Endothelial cell of umbilical vein (primary cell): ENCODE measurements at places on chromosomes 3 and 15. TPM values are rescaled to one million over a fixed set of nuclear protein-coding genes. Genes with fewer than 3 reads are reported as not detected.

The USP4 gene
- total RNA-seq = 61.3 and 63.0 TPM in 2 replicates

The HRG gene
- not detected in 2 replicates for total RNA-seq

The VEPH1 gene
- total RNA-seq = 136 and 142 TPM in 2 replicates

The CTXN2 gene
- 0.14 TPM in 1 of 2 replicates, not detected in the other for total RNA-seq

The FILIP1L gene
- 29.2 and 29.9 TPM in 2 replicates for total RNA-seq

The IGF2BP2 gene
- 122 and 130 TPM in 2 replicates for total RNA-seq

The CYB561D2 gene
- 13.6 and 16.3 TPM in 2 replicates for total RNA-seq

The GPR149 gene
- not detected in 2 replicates for total RNA-seq

The ZNF660 gene
- 1.0 and 1.5 TPM in 2 replicates for total RNA-seq

The DCLK3 gene
- total RNA-seq = not detected in 2 replicates

The AP3B2 gene
- total RNA-seq = not detected in 2 replicates

The MTMR10 gene
- total RNA-seq = 65.5 and 88.5 TPM in 2 replicates

The C3orf49 gene
- not detected in 2 replicates for total RNA-seq

- H3K4me1 ChIP-seq = peaks cover 17% of the 10 kb centered on the region
- H3K4me3 ChIP-seq = no peak overlapping the region
- no peak overlapping the region for H3K27ac ChIP-seq
- DNase-seq = no peak
Measured at GRCh38 chr15:29788433-29789034, 33.7 kb downstream of the TJP1 start.

GRCh38 chr3:81378552-81379293 is 382.7 kb downstream of the GBE1 start:
- H3K4me1 ChIP-seq = no peaks in the 10 kb centered on the region
- H3K4me3 ChIP-seq = no peak overlapping the region
- H3K27me3 ChIP-seq = no peaks in the 10 kb centered on the region

DNA sequence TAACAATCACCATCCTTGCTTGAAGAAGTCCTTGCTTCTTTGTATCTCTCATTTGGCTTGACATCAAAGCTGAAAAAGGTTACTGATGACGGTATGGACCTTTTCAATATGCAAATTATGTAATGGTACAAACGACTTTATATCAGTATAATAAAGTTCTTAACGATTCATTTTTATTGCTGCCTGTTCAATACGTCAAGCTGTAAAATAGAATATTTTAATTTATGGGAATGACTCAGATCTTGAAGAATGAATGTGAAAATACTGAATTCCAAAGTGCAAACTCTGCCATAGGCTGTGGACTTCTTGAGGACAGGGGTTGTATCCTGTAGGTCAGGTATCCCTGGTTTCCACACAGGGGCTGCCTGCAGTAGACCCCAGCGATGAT is 156.2 kb downstream of the PLCL2 start:
- no peaks in the 10 kb centered on the region for H3K36me3 ChIP-seq
- DNase-seq = no peak
- H3K27ac ChIP-seq = no peak overlapping the region

GRCh38 chr3:191376516-191377141 is 46.3 kb upstream of the UTS2B start:
- H3K36me3 ChIP-seq = peaks cover 16% of the 10 kb centered on the region
- no peaks in the 10 kb centered on the region for H3K27me3 ChIP-seq
- H3K27ac ChIP-seq = peak overlapping the region; percentile 73
- DNase-seq = peak; percentile 92
- no peak overlapping the region for H3K4me3 ChIP-seq

DNA sequence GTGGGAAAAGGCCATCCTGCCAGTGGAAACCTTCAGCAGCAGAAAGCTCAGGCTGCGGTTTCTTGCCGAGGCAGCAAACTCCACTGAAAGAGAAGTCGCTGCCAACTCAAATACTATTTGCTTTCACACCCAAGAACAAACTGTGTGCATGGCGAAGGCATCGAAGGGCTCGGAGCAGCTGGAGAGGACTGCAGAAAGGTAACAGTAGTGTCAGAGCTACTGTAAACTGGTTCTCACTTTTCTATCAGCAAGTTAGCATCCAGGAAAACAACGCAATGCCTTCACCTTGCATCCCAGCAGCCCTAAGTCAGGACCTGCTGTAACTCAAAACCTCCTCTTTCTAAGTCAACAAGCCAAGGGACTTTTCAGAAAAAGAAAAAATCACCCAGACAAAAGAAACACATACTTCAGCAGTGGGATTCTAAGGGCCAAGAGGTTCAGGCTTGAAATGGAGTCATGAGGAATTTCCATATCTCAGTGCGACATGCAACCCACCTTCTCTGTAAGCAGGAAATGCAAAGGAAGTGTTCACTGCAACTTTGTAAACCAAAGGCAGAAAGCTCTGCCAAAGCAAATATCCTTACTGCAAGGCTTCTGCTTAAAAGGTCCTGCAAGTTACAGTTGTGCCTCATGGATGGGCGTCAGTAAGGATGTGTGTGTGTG is 193.5 kb downstream of the FOXP1 start:
- H3K4me1 ChIP-seq = peaks cover 41% of the 10 kb centered on the region
- no peaks in the 10 kb centered on the region for H3K36me3 ChIP-seq
- peak overlapping the region; percentile 29 for H3K4me3 ChIP-seq
- H3K27me3 ChIP-seq = no peaks in the 10 kb centered on the region

- H3K27ac ChIP-seq = no peak overlapping the region
- no peak for DNase-seq
- H3K4me3 ChIP-seq = no peak overlapping the region
- no peaks in the 10 kb centered on the region for H3K27me3 ChIP-seq
- no peaks in the 10 kb centered on the region for H3K4me1 ChIP-seq
Measured at GRCh38 chr3:67507584-67507983, 146.8 kb downstream of the SUCLG2 start.

DNA sequence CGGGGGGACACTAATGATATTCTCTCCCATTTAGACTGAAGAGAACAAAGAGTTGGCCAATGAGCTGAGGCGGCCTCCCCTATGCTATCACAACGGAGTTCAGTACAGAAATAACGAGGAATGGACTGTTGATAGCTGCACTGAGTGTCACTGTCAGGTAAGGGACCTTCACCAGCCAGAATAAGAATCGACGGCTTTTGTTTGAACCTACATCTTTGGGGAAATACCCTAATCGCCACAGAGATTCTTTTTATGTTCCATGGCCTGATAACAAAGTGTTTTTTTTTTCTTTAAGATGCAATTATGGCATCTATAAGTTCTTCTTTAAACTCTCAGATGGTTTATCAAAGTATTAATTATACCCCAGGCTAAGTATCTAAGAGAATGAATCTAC is 3.4 kb downstream of the THBS1 start:
- H3K27ac ChIP-seq = peak overlapping the region; percentile 70
- no peaks in the 10 kb centered on the region for H3K27me3 ChIP-seq
- H3K4me1 ChIP-seq = peaks cover 27% of the 10 kb centered on the region
- no peak for DNase-seq
- peak overlapping the region; percentile 97 for H3K4me3 ChIP-seq
- peaks cover 64% of the 10 kb centered on the region for H3K36me3 ChIP-seq

DNA sequence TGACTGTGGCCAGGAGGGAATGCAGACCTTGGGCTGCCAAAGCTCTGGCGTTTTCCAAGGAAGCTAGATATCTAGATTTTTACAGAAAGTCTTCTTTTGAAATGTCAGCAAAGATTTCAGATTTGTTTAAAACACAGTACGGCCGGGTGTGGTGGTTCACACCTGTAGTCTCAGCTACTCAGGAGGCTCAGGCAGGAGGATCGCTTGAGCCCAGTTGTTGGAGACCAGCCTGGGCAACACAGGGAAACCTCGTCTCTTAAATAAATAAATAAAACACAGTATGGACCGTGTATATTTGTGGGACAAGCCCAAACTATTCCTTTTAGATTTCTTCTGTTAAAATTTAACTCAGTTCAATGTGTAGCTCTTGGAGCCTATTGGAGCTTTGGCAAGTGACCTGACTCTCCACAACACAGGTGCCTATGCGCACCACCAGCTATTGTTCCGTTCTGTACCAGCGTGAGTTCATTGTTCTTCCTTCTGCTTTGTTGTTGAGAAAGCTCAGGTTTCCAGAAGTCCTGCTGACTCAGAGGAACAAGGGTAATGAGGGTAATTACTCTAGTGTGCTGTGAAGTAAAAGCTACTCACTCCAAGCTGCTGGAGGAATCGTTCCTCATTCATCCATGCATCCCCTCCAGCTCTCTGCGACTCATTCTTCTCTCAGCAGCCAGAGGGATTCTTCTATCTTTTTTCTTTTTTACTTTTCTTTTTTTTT is 73.1 kb upstream of the SLC6A6 start:
- H3K27ac ChIP-seq = no peak overlapping the region
- no peak overlapping the region for H3K4me3 ChIP-seq
- no peaks in the 10 kb centered on the region for H3K4me1 ChIP-seq
- H3K36me3 ChIP-seq = no peaks in the 10 kb centered on the region
- no peaks in the 10 kb centered on the region for H3K27me3 ChIP-seq

GRCh38 chr15:34154725-34155204 is 52.9 kb downstream of the PGBD4 start:
- no peak overlapping the region for H3K4me3 ChIP-seq
- no peak for DNase-seq
- no peaks in the 10 kb centered on the region for H3K4me1 ChIP-seq
- no peak overlapping the region for H3K27ac ChIP-seq
- H3K36me3 ChIP-seq = peaks cover 9% of the 10 kb centered on the region

- no peaks in the 10 kb centered on the region for H3K27me3 ChIP-seq
- no peak for DNase-seq
- no peaks in the 10 kb centered on the region for H3K36me3 ChIP-seq
Measured at GRCh38 chr3:15781637-15782402, 16.0 kb downstream of the ANKRD28 start.

- H3K27ac ChIP-seq = no peak overlapping the region
- peak; percentile 48 for DNase-seq
Measured at GRCh38 chr3:189001559-189001958, 170.2 kb upstream of the TPRG1 start.

DNA sequence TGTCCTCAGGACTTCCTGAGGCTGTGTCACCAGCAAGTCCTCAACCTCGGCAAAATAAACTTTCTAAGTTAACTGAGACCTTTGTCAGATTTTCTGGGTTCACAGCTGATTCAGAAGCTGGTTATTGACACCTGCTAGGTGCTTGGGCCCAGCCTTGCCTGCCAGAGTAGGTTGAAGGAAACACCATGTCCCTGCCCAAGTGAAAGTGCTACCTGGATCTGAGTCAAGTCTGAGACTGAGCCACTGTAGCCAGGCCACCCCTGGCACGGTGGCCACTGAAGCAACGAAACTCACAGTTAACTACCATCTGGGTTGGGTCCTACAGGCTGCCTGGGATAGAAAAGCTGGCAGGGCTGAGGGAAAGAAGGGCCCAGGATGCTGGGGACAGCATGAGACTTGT is 8.2 kb downstream of the HYAL2 start:
- peaks cover 13% of the 10 kb centered on the region for H3K36me3 ChIP-seq
- H3K27ac ChIP-seq = no peak overlapping the region
- no peak overlapping the region for H3K4me3 ChIP-seq
- peaks cover 31% of the 10 kb centered on the region for H3K4me1 ChIP-seq
- no peaks in the 10 kb centered on the region for H3K27me3 ChIP-seq

DNA sequence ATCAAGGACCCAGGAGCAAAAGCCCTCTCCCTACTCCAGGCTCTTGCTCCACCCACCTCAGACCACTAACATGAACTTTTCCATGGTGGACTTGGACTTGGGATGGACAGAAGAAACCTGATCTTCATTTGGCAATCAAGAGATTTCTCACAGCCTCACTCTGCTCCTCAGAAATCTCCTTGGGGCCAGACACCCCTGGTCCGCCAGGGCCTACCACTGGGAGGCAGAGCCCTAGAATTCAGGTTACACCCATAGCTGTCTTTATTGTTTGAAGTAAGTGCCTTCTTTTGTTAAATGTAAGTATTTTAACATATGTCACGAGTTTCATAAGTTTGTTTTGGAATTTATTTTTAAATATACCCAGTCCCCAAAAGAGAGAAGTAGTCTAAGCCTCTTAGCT is 13.2 kb downstream of the SHF start:
- no peaks in the 10 kb centered on the region for H3K36me3 ChIP-seq
- no peak overlapping the region for H3K27ac ChIP-seq
- H3K4me3 ChIP-seq = no peak overlapping the region
- no peaks in the 10 kb centered on the region for H3K4me1 ChIP-seq

GRCh38 chr3:98557324-98558010 is 25.7 kb downstream of the GPR15 start:
- peaks cover 21% of the 10 kb centered on the region for H3K27me3 ChIP-seq
- H3K36me3 ChIP-seq = no peaks in the 10 kb centered on the region
- no peak overlapping the region for H3K4me3 ChIP-seq
- no peaks in the 10 kb centered on the region for H3K4me1 ChIP-seq
- no peak for DNase-seq

GRCh38 chr3:178284181-178284580 is 252.1 kb upstream of the KCNMB2 start:
- no peaks in the 10 kb centered on the region for H3K36me3 ChIP-seq
- H3K4me3 ChIP-seq = no peak overlapping the region
- H3K4me1 ChIP-seq = no peaks in the 10 kb centered on the region
- H3K27me3 ChIP-seq = no peaks in the 10 kb centered on the region

- no peaks in the 10 kb centered on the region for H3K36me3 ChIP-seq
- H3K4me1 ChIP-seq = no peaks in the 10 kb centered on the region
- no peak overlapping the region for H3K27ac ChIP-seq
- no peaks in the 10 kb centered on the region for H3K27me3 ChIP-seq
- no peak overlapping the region for H3K4me3 ChIP-seq
Measured at GRCh38 chr3:17469520-17469919, 272.9 kb downstream of the TBC1D5 start.

- DNase-seq = no peak
- peak overlapping the region; percentile 59 for H3K27ac ChIP-seq
- no peak overlapping the region for H3K4me3 ChIP-seq
- no peaks in the 10 kb centered on the region for H3K36me3 ChIP-seq
- peaks cover 39% of the 10 kb centered on the region for H3K27me3 ChIP-seq
- H3K4me1 ChIP-seq = peaks cover 12% of the 10 kb centered on the region
Measured at GRCh38 chr3:128567705-128568356, 74.8 kb upstream of the GATA2 start.

GRCh38 chr3:9222956-9223639 is 26.3 kb downstream of the SRGAP3 start:
- no peak for DNase-seq
- no peak overlapping the region for H3K27ac ChIP-seq
- H3K36me3 ChIP-seq = no peaks in the 10 kb centered on the region
- no peak overlapping the region for H3K4me3 ChIP-seq
- no peaks in the 10 kb centered on the region for H3K4me1 ChIP-seq
- no peaks in the 10 kb centered on the region for H3K27me3 ChIP-seq

DNA sequence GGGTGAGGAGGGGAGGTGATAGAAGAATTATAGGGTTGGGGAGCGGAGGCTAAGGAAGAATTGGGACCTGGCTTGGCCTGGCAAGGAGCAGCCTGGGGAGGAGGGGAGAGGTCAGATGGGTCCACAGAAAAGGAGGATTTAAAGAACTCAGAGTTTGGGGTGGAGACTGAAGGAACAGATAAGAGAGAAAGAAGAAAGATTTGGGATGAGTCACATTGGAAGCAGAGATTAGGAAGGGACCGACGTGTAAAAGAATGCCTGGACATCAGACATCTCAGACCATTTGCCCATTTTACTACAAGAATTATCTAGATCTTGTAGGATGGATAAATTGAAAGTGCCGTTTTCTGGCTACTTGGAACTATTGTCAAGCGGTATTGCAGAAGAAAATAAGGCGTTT is 10.4 kb downstream of the TCAIM start:
- no peak overlapping the region for H3K27ac ChIP-seq
- no peaks in the 10 kb centered on the region for H3K27me3 ChIP-seq
- H3K4me1 ChIP-seq = no peaks in the 10 kb centered on the region
- H3K4me3 ChIP-seq = no peak overlapping the region
- DNase-seq = no peak
